ENCODE measurements at places on chromosomes 1 and 21.

DNA sequence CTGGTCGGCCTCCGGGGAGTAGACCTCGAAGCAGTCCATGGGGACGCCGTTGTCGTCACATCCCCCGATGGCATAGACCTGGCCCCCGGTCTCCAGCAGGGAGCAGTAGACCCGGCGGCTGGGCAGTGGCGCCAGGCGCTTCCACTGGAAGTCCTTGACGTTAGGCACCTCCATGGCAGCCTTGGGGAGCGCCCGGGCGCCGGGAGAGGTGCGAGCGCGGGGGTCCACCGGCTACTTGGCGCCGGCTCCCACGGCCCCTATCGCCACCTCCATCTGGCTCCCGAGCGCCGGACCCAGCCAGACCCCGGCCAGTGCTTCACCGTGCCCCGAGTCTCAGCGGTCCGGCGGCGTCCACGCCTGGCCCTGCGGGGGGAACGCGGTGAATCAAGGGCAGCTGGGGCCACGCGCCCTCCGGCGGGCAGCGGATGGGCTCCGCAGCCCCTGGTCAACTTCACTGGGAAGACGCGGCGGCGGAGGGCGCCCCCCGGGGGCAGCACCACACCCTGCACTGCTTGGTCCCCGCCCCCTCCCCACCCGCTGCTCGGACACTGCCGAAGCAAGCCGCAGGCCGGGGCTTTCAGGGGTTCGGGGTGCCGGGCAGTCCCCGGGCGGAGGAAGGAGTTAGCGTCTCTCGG, 13.2 kb downstream of the KLHDC8A start:
- DNase-seq, result no peak

DNA sequence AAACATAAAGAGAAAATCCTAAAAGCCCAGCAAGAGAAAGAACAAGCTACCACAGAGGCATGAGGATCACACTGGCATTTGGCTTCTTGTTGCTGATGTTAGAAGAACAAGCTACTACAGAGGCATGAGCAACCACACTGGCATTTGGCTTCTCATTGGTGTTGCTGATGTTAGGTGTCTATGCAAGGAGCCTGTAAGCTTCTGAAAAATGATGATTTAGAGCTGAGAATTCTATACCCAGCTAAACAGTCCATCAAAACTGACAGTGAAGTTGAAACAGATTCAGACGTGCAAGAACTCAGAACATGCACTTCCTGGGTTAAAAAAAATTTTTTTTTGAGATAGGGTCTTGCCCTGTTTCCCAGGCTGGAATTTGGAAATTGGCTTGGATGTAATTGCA, 37.8 kb upstream of the ADARB1 start:
- no peak for DNase-seq

- no peak for DNase-seq
Measured at GRCh38 chr1:232579466-232579865, 50.5 kb downstream of the SIPA1L2 start.

DNA sequence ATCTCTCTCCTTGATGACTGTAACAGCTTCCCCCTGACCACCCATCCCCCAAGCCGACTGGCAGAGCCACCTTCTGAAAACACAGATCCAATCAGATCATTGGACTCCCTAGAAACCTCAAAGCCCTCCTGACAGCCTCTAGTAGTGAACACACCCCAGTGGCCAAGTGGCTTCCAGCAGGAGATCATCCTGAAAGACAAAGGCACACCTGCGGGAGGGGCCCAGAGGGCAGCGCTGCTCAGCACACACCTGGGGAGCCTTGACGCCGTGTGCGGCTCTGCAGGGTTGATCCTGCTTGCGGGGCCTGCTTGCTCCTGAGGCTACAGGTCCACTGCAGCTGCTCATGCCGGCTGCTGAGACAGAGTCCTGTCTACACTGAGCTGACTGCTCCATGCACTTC, 41.5 kb downstream of the SLC66A1 start:
- no peak for DNase-seq

- DNase-seq, result no peak
Measured at GRCh38 chr21:37753122-37753599, 163.1 kb downstream of the KCNJ6 start.

- DNase-seq, result no peak
Measured at GRCh38 chr1:212944229-212944901, 6.0 kb upstream of the VASH2 start.

DNA sequence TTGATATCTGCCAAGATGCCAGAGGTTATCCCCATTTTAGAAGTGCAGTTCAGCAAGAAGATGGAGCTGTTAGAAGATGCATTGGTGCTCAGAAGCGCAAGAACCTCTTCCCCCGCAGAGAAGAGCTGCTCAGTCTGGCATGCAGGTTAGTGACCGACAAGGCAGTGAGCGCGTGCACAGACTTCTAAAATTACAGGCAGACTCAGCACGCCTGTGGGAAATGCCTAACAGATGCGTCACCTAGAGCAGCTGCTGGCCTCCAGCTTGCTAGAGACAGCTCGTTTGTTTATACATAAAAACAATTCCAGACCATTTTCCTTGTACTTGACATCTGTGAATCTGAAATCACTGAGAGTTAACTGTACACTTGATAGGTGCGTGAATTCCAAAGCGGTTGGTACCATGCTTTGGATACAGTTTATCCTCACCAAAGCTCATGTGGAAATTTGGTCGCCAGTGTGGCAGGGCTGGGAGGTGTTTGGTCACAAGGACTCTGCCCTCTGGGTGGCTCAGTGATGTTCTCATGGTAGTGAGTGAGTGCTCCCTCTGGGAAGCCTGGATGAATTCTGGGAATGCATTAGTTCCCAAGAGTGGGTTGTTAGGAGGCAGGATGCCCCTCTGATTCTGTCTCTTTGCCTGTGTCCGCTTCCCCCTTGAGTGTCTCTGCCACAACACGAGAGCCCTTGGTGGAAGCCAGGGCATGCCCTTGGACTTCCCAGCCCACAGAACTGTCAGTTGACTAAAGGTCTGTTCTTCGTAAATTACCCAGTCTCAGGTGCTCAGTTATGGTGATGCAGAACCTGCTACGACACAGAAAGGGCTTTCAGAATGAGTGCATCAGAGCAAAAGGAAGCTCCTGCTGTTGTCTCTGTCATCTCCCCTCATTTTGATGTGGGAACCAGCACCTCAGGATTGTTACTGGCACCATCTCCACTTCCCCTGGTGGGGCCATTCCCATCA, 24.4 kb downstream of the SNAP47 start:
- DNase-seq, result no peak

GRCh38 chr21:44618504-44618903, 6.6 kb downstream of the KRTAP10-8 start:
- DNase-seq, result no peak

GRCh38 chr1:79196211-79196610, 189.7 kb upstream of the ADGRL4 start:
- no peak for DNase-seq

DNA sequence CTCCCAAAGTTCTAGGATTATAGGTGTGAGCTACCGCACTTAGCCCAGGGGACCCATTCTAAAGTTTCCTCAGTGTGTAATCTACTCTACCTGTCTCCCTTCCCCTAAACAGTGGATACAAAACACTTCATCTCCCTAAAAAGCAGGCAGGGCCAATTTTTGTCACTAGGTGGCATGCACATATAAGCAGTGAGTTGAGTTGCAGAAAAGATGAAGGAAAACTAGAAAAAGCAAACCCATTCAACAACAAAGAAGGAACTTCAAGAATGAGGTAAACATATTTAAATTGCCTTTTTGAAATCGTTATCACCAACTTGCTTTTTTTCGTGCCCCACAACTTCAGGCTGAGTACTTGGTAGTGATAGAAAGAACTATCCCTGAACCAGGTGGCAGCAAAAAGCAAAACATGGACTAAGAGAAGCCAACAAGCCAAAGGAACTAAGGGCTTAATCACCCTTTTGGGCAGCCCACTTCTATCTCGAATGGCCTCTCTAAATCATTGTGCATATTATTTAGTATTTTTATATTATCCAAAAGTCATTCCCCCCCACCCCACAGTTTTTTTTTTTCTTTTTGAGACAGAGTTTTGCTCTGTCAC, 19.7 kb upstream of the ALDH9A1 start:
- no peak for DNase-seq

GRCh38 chr1:162847839-162848453, 13.0 kb downstream of the CCDC190 start:
- peak; percentile 62 for DNase-seq

GRCh38 chr1:179380299-179380698, 14.5 kb downstream of the AXDND1 start:
- no peak for DNase-seq

GRCh38 chr1:159175571-159175970, 4.2 kb downstream of the CADM3 start:
- no peak for DNase-seq

GRCh38 chr1:243253211-243253925, 1.7 kb downstream of the CEP170 start:
- no peak for DNase-seq

- no peak for DNase-seq
Measured at GRCh38 chr1:209529233-209529632, 54.3 kb upstream of the CAMK1G start.

GRCh38 chr1:88983791-88984559, 8.5 kb downstream of the KYAT3 start:
- no peak for DNase-seq

DNA sequence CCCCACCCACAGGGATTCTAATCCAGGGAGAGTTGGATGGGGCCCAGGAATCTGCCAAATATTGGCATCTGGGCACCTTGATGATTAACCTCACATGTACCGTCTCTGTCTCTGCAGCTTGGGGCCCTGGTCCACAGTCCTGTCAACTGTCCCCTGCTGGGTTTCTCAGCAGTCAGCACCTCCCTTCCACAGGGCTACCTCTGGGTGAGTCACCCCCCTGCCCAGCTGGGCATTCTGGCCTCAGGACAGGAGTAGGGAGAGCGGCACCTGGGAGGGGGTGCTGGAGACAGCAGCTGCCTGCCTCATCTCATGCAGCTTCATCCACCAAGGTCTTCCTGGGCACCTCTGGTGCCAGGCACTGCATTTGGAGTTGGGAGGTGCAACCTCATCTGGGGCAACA, 100.6 kb upstream of the ACTL8 start:
- DNase-seq, result no peak

GRCh38 chr21:32544697-32545096, 40.6 kb downstream of the TCP10L start:
- no peak for DNase-seq

- DNase-seq, result no peak
Measured at GRCh38 chr1:236417336-236417735, 23.2 kb downstream of the EDARADD start.

GRCh38 chr1:115912116-115912515, 64.2 kb upstream of the SLC22A15 start:
- DNase-seq, result no peak

DNA sequence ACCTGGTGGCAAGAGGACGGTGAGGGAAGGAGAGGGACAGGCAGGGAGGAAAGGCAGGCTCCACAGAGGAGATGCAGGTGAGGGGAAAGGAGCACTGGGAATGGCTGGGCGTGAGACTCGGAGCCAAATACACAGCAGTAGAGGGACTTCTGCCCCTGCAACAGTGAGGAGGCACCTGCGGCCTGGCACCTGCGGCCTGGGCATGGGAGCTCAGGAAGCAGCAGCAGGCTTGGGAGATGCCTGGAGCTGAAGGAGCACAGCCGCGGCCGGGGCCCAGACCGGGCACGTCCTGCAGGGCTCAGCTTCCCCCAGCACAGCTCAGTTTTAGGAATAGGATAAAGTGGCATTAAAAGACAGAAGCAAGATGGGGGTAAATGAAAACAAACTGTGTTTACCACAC, 20.9 kb upstream of the TSPEAR start:
- DNase-seq, result no peak

- no peak for DNase-seq
Measured at GRCh38 chr1:97044159-97044760, 322.7 kb downstream of the PTBP2 start.

DNA sequence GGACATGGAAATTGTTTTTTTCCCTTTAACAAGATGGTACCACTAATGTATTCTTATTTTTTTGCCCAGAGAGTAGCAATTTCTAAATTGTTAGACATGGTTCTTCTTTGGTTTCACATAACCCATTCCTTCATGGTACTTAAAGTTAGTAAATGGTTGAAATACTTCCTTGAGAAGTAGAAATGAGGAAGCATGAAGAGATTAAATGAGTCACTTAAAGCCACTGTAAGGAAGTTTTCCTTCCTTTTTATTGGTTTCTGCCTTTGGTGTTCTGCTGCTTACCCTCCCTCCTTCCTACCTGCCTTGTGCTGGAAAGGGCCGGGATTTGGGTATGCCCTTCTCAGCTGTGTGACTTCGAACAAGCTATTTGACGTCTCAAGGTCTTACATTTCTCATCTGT, 101.0 kb downstream of the KIF26B start:
- no peak for DNase-seq

DNA sequence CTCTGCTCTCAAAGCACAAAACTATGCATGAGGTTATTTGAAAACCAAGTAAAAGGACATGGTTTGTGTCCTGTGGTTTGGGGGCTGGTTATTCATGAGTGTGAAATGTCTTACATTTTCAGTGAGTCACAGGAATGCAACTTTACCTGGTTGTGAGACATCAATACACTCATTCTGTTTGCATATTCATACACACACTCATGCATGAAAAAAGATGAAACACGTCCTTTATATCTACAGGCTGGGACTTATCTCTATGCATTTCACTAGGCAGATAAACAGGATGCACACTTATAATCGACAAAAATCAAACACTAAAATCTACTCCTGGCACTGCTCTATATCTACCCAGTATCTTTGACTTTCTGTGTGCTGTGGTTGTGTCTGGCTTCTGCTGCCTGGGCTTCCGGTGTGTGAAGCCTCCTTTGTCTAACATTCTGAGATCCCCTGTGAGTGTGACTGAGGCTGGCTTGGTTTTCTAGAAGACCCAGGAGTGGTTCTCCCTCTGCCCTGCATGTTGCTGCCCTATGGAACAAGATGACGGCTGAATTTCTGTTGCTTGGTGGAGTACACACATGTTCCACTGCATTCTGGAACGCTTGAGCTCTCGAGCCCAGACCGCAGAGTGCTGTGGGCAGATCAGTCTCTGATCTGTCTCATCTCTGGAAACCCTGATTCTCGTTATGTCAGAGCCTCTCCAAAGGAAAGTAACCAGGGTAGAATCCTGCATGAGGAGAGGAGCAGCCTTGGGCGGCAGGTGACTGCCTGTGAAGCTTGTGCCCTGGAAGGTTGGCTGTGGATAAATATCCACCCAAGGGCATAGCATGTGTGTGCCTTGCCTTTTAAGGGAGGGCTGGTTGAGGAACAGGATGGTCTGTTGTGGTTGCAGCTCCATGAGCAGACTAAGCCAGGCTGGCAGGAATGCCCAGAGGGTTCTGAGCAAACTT, 19.7 kb upstream of the FASLG start:
- DNase-seq, result peak; percentile 70

DNA sequence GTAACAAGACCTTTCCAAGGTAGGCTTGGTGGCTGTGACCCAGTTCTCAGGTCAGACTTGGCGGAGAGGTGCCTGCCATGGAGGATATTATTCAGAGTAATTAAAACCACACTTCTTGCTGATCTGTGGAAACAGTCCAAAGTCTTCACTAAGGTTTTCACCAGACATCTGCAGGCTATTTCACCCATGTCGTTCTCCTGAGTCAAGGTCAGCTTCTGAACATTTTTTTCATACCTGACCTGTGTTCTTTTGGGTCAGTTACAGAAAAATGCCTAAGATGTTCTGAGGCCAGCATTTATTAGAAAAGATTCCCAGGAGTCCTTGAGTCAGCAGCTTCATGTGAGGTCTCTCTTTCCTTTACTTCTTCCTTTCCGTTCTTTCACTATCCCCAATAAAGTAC, 54.9 kb downstream of the RGL1 start:
- DNase-seq, result no peak

Data from activated CD4-positive, alpha-beta T cell treated with anti-CD3 and anti-CD28 coated beads for 1 hour (primary cell).